ENCODE measurements at places on chromosomes 2 and 18.

DNA sequence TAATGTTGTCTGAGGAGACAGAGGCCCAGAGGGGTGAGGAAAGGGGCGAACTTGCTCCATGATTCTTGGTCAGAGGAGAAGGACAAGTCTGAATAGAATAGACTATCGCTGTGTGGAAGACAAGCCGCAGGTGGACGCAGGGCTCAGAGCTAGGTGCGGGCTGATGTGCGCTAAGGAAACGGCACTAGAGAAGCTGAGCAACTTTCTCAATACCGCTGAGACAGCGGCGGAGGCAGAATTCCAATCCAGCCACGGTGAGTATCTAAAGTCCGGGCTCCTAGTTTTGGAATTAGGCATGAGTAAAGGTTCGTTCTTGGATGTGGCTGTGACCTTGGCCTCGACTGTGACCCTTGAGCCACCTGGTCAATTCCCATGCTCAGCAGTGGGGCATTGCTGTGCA, 47.8 kb downstream of the CAPN13 start:
- DNase-seq: no peak

- no peak for DNase-seq
Observed at GRCh38 chr2:135150725-135151124, 98.6 kb downstream of the RAB3GAP1 start.

DNA sequence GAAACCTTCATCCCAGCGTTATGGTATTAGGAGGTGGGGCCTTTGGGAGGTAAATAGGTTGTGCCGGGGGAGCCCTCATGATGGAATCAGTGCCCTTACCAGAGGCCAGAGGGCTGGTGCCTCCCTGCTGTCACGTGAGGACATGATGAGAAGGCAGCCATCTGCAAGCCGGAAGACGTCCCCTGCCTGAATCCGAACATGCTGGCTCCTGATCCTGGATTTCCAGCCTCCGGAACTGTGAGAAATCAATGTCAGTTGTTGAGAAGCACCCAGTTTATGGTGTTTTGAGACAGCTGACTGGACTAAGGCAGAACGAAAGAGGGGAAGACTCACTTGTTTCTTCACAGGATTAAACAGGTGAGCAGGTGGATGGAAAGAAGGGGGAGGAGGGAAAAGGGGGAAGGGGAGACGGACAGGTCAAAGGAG, 13.0 kb upstream of the KLF11 start:
- DNase-seq: no peak

DNA sequence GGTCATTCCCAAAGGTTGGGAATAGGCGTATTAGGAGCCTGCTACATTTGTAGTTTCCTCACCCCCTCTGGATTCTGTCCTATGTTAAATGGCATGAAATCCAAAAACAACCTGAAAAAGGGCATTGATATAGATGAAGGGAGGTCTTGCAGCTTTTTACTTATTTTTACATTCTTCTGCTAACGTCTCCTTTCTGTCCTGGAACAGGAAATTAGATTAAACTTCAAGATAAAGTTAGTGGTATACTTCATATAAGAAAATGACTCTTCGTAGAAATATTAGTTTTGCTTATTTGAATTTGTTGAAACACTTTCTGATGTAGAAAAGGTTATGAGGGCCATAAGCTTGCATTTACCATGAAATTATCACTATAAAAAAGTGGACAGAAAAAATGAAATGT, 694.5 kb downstream of the ADCYAP1 start:
- no peak for DNase-seq

- no peak for DNase-seq
Observed at GRCh38 chr2:79596403-79596802, 83.6 kb downstream of the CTNNA2 start.

DNA sequence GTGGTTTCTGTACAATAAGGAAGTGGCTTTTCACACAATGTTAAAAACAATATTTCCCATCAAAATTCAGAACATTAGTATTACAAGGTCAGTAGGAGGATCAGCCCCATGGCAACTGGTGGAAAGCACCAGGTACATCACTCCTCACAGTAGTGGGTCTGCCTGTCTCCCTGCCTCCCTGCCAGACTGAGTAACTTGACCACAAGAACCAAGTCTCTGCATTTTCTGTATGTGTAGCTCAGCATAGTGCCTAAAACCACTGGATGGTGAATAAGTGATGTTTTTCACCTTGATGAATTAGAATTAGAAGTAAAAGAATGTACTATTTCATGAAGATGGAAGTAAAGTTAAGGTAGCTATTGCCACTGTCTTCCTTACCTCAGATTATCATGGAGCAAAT, 4.1 kb upstream of the WDR7 start:
- DNase-seq: no peak

- DNase-seq: no peak
Observed at GRCh38 chr18:49733321-49733720, 80.0 kb downstream of the ACAA2 start.

DNA sequence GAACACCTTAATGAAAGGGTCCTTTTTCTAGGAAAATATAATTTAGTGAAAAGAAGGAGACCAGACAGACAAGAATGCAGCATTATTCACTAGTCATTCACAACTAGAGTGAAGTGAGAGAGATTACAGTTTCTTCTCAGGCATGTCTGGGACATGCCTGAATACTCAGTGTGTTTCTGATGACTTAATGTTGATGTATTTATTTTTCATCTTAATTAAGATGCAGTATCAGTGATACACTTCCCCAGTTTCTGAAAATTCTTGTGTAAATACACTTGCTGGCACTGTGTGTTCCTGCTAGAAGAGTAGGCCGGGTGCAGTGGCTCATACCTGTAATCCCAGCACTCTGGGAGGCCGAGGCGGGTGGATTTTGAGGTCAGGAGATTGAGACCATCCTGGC, 143.6 kb downstream of the MYO3B start:
- DNase-seq: no peak

- no peak for DNase-seq
Observed at GRCh38 chr18:55918444-55918843, 330.5 kb upstream of the TCF4 start.

- no peak for DNase-seq
Observed at GRCh38 chr2:175156534-175156933, 11.5 kb downstream of the ATF2 start.

DNA sequence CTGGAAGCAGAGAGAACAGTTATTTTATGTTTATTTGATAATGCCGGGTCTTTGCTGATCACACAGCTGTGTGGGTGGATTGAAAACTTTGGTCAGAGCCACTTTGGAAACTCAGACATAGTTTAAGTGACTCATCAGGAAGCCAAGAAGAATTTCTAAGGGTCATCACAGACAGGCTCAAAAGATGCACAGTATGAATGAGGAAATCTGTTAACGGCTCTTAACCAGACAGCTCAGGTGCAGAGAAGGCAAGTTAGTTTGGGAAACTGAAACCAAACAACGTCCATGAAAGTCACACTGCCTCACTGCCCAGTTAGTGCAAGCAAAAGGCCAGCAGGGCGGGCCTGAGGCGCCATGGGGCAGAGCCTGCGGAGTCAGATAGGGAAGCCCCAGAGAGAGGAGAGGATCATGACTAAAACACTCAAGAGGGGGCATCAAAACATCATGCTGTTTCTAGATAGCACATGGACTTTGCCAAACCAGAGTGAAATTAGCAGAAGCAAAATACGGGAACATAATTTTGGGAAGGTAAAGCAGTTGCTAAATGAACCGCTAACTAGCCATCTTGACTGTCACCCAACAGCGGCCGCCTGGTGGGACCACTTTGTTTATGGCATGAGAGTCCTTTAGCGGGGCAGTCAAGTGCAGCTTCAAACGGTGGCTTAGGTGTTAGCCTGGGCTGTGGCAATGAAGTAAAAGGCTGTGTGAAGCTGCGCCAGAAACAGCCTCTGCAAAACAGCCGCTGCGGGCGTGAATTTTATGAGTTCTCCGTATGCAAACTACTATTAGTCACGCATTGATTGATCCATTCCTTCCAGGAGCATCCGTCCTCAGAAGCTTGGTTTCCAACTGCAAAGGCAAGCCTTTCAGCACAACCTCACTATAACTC, 101.2 kb downstream of the KCTD18 start:
- no peak for DNase-seq

GRCh38 chr18:43705850-43706249, 428.6 kb upstream of the SYT4 start:
- DNase-seq: no peak

DNA sequence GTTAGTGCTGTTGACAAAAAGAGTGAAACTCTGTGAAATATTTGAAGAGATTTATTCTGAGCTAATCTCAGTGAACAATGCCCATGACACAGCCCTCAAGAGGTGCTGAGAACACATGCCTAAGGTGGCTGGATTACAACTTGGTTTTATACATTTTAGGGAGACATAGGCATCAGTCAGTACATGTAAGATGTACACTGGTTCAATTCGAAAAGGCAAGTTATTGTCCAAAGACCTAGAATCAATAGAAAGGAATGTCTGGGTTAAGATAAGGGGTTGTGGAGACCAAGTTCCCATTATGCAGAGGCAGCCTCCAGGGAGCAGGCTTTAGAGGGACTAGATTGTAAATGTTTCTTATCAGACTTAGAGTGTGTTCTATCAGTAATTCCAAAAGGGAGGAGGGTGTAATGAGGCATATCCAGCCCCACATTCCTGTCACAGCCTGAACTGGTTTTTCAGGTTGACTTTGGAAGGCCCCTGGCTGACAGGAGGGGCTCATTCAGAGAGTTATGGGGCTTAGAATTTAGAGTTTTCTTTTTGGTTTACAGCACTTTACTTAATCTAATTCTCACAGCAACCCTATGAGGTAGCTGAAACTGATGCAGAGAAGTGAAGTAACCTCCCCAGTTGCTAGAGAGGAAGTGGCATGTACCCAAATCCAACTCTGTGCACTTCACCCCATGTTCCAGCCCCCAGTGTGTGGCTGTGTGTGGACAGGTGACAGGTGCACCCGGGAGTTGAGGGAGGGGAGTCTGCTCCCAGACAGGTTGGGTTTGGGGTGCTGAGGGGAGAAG, 28.3 kb upstream of the ASAP2 start:
- DNase-seq: no peak

DNA sequence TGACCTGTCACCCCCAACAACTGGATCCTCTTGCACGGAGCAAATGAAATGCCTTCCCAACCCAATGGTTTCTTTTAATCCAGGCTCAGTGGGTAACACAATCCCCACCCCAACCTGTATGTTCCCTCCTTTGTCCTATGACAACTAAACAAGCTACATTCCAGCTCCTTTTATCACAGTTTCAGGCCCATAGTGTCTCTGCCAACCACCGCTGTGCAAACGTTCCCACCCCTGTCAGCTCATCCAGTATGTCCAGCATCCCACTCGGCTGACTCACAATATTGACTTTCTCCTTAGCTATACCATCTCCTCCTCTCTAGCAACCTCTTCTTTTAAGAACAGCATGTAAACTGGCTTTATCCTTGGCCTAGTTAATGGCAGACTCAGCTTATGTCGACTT, 117.9 kb upstream of the PPP1CB start:
- DNase-seq: no peak

DNA sequence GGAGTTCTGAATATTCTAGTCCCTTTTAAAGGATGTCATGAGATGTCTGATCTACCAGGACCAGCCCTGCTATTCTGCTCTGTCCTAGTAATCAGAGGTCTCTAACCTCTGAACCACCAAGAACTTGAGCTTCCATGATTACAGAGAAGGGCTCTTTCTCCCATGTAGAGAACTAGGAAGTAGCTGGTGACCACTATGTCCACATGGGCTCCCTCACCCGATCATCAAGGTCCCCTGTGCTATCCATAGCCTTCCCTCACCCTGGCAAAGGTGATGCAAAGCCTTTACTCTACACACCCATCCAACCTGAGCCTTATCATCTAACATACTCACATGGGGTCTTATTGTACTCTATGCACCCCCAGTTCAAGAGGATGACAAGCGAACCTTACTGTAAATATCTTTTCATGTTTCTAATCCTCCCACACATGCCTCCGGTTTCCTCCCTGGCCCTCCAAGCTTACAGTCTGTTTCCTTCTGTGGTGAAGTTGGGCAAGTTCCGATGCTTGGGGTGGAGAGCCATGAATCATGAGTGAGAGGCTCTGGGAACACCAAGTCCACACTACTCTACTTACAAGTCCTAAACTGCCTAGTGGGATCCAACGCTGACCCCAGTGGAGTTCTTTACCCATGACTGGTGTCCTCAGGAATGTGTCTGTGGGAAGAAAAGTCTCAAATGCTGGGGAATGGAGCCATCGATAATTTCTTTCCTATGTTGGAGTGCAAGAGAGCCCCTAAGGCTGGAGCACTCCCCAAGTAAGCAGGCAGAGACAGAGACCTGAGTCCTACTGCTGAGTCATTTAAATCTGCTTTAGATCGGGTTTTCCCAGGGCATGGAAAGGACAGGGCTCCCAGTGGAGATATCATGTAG, 73.3 kb upstream of the KLF7 start:
- peak; percentile 86 for DNase-seq

DNA sequence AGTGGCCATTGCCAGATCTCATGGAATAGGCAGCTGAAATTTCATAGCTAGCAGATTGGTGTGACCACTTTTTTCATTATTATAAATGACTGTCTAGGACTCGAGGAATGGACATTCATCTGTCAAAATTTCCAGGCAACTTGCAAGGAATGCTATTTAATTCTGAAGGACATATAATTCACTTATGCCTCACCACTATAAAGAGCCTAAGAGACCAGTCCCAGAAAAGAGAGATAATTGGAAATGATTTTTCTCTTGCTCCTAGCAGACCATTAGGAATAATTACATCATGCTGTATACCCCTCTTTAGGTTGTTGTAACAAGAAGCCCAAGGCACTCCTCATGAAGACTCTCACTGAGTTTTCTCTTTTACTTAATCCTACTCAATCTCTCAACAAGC, 557.4 kb upstream of the RAB6C start:
- no peak for DNase-seq

- DNase-seq: no peak
Observed at GRCh38 chr18:79930020-79930642, 21.3 kb downstream of the SLC66A2 start.

GRCh38 chr2:99861376-99861760, 281.0 kb downstream of the AFF3 start:
- no peak for DNase-seq

GRCh38 chr2:135168204-135168856, 116.2 kb downstream of the RAB3GAP1 start:
- no peak for DNase-seq

- no peak for DNase-seq
Observed at GRCh38 chr18:25005541-25006403, 346.2 kb downstream of the ZNF521 start.

DNA sequence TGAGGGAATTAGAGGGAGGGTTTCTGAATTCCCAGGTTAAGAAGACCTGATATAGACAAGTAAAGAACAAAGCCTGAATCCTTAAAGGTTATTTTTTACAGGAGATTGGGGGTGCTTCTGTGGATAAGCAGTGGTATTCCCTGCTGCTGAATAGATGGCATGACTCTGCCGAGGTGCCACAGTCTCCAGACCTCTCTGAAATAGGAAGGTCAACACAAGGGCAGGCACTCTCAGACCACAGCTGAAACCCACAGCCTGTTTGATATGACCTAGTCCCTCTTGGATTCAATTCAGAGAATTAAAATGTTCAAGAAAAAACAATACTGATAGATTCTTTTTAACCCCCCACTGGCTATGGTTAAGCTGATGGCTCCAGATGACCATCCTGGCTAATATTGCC, 259.3 kb downstream of the PTGR3 start:
- DNase-seq: no peak
